ENCODE measurements at places on chromosomes 1 and 21.

DNA sequence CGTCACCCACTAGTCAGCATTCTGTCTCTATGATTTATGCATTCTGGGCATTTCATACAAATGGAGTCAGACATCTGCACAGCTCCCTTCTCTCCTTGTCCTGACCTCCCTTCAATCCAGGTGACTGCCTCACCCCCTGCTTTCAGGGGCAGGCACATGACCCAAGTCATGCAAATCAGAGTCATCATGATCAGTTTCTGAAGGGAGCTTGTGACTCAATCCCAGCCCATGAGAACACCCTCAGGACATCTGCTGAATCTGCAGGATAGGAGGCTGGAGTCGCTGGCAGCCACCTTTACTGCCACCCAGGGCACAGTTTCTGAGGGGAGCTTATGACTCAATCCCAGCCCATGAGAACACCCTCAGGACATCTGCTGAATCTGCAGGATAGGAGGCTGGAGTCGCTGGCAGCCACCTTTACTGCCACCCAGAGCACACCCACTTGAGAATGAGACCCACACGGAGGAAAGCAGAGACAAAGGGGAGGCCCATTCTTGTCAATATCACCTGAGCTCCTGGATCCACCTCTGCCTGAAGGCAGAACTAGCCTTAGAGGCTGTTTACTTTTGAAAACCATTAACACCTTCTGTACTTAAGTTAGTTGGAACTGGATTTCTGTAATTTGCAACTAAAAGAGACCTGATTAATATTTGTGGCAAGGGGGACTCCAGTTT is 62.3 kb upstream of the SLC25A33 start:
- no peak for DNase-seq

GRCh38 chr1:91026777-91027176 is 4.9 kb upstream of the ZNF644 start:
- peak; percentile 19 for DNase-seq

DNA sequence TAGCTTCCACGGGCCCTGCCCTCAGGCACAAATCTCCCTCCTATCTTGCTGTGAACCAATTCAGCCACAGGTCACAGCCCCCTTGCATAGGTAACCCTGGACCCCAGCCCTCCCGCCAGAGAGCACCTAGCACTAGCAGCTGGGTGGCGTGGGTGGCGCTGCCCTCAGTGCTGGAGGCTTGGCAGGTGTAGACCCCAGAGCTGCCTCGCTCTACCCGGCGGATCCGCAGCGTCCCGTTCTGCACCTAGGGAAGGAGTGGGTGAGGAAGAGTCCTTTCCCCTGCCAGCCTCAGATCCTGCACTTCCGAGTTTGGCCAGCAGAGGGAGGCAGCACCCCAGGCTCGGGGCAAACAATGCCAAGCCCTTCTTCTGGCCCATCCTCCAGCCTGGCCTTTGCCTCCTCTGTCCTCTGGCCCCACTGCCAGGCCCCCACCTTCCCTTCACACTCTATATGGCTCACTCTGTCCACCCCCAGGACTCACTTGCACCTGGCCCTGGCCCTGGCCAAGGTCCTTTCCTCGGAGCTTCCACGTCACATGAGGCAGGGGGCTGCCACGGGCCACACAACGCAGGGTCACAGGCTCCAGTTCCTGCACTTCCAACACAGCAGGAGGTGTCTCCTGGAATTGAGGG is 9.0 kb downstream of the IGSF9 start:
- peak; percentile 79 for DNase-seq

GRCh38 chr1:150846473-150847146 is 29.8 kb downstream of the ARNT start:
- DNase-seq: no peak

GRCh38 chr1:39573736-39574624 is 2.6 kb downstream of the PABPC4 start:
- peak; percentile 18 for DNase-seq

DNA sequence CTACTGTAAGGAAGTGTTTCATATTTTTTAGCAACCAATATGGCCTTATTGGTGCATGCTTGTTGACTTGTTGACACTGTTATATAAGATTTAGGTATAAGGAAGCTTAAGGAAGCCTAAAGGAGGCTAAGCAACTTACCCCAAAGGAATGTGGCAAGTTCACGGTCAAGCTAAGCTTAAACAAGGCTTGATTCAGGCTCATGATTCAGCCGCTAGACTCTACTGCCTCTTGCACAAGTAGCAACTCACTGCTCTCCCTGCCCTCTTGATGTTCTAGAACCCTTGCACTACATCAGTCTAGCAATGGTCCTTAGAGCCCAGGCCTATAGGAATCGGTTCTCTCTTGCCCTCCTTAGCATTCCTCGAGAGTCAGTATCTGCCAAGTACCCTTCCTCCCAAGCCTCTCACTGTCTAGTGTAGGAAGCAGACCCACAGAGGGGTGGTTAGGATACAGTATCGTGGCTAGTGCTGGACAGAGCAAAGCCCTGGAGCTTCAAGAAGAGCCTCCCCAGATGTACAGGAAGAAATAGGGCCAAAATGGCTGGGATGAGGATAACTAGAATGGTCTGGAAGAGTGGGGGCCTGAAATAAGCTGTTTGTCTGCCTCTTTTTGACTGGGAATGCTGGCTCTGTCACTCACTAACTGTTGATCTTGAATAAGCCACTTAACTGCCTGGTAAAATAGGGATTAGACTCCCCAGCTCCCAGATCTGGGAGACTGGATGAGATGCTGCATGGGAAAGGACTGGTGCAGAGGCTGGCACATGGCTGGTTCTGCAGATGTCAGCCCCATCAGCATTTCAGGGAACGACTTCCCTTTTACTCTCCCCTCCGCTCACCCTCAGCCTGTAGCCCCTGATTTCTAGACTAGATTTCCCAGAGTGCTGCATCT is 122.2 kb downstream of the NAV1 start:
- DNase-seq: no peak

DNA sequence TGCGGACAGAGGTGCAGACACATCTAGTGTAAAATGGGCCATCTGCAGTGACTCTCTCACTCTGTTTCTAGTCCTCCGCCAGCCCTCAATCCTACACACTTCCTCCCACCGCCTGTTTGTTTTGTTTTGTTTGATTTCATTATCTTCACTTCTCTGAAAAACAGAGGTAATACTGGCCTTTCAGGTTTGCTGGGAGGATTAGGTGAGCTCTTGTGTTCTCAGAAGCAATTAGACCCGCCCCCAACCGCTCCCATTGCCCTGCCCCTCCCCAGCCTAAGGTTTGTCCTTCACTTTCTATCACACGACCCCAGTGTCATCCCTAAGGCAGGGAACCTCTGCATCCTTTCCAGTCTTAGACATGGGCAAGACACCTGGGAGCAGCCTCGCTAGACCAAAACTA is 43.2 kb upstream of the TACSTD2 start:
- DNase-seq: no peak

GRCh38 chr1:80250573-80251168 is 1244.1 kb upstream of the ADGRL4 start:
- no peak for DNase-seq

DNA sequence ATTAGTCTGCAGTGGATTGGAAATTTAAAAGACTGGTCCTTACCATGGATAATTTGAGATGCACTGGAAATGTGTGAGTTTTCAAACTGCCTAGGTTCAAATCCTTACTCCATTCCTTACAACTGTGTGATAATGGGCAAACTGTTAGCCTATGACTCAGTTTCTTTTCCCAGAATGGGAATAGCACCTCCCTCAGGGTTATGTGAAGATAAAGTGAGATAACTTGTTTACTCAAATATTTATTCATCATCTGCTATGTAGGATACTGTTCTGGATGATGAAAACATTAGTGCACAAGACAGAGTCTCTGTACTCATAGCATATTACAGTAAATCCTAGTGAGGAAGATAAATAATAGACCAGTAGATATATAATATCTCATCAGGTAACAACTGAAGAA is 28.6 kb downstream of the LRIG2 start:
- no peak for DNase-seq

DNA sequence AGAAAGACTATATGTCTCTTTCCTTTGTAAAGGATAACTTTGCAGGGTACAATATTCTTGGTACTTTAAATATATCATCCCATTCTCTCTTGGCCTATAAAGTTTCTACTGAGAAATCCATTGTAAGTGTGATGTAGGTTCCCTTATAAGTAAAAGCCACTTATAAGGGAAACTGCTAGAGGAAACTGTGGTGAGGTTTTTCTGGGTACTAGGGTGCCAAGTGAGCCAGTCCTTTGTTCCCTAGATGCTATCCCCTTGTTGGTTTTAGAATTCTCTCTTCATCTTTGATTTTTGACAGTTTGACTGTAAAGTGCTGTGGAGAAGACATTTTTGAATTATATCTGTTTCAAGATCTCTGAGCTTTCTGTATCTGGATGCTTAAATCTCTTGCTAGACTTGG is 108.9 kb upstream of the NEK7 start:
- no peak for DNase-seq

- DNase-seq: no peak
Observed at GRCh38 chr1:226215239-226215638, 8.2 kb upstream of the MIXL1 start.

GRCh38 chr1:204314171-204314892 is 45.4 kb downstream of the PLEKHA6 start:
- DNase-seq: no peak

DNA sequence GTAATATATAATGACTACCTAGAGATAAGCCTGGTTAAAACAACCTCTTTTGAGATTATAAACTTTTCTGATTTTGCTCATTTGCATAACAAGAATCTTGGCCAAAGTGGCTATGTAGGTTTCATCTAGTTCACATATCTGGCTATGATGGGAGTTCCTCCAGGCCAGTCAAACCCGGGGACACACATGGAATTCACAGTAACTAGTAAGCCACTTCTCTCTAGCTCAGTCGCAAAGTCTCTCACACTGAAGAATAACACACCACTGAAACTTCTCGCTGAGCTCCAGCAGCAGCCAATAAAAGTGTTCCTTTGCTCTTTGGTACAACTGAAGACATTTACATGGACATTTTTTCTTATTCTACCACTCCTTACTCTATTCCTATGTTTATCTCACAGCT is 36.0 kb upstream of the GRIK1 start:
- DNase-seq: no peak

- DNase-seq: no peak
Observed at GRCh38 chr1:237041795-237042525, at the start of gene RYR2. RYR2 (plus strand) TSS chr1:237042184; CDS start chr1:237042522, 338 bp downstream.

DNA sequence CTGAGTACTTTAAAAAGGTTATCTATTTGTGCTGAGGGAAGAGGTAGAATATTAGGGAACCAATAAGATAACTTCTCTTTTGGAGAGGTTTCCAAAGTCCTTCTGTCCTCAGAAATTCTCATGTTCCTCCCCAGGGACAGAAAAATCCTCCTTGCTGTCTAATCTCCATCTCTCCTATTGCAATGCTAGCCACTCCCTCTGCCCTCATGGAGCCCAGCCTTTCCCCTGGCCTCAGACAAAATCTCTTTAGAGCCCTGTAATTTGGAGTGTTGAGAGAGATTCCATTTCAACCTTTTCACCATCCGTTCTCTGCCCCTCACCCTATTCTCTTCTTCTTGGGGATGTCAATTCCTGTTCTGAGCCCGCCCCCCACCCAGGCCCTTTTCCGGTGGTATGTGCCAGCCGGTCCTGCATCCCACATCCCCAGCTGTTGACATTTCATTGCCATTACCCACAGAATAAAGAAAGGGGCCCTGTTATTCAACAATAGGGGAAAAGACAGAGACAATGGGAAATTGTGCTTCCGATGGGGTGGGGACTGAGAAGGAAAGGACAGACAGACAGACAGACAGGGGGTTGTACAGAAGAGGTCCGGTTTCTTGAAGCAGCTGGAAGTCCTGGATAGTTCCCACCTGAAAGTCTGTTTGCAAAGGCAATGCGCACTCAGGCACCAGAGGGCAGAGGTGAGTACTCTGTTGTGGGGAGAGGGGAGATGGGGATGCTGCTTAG is at the start of gene HAPLN2:
TSS of gene HAPLN2 (plus strand) at position 563 of the 729 bp plus-strand sequence. CDS start 4,076 bp downstream, outside the sequence.
- DNase-seq: peak; percentile 21

GRCh38 chr1:87899746-87900145 is 571.1 kb downstream of the LMO4 start:
- DNase-seq: no peak

DNA sequence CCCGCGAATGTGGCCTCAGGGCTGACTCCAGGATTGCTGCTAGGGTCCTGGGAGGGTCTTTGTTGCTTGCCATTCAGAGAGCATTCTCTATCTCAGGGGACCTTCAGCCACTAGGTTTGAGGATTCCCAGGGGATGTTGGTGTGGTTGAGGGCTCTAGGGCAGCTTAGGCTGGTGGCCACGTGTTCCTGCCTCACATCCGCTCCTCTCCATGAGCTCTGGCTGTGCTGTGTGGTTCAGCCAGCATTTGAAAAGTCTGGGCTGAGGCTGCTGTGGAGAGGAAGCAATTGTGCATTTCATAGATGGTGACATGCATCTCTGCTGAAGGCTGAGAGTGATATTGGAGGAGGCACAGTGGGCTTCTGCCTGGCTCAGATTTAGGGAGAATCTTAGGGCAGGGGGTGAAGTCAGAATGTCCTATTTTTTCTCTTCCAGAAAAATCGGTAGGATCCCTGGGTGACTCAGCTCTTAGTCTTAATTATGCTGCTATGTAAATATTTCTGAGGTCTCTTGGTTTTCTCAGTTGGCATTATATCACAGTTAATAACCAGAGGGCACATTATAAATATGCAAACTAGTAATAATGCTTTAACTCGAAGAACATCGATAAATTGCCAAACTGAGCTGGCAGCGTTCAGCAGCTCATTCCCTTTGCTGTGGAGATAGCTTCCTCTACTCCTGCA is 182.3 kb downstream of the CAMTA1 start:
- no peak for DNase-seq

DNA sequence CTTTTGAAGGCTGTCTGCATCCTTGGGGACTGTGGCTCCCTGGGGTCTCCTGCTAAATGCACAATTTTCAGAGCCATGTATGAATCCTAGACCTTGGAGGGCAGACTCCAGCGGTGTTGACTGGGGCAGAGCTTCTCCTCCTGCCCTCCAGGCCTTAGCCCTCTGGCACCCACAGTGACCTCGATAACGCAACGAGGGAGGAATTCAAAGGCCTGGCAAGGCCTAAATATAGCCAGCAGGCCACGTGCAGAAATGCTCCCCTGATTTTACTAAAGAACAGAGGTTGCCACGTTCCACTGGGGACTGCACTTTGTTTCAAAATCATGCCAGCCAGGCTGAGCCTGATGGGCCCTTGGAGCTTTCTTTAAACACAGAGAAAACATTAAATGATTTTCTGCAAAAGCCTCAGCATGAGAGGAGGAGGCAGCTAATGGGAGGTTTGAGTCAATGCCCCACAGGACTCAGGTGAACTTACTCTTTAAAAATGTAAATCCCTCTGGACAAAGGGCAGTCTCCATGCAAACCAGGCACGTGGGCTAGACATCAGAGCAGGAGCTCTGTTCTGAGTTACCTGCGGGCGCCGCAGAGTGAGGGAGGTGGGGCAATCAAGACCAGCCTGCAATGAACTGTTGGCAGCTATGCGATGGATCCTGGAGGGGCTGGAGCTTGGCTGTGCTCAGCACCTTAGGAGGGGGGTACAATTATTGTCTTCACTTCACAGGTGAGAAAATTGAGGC is 28.0 kb downstream of the GRIK3 start:
- no peak for DNase-seq

- no peak for DNase-seq
Observed at GRCh38 chr1:163196449-163196787, 6.3 kb downstream of the RGS5 start.

DNA sequence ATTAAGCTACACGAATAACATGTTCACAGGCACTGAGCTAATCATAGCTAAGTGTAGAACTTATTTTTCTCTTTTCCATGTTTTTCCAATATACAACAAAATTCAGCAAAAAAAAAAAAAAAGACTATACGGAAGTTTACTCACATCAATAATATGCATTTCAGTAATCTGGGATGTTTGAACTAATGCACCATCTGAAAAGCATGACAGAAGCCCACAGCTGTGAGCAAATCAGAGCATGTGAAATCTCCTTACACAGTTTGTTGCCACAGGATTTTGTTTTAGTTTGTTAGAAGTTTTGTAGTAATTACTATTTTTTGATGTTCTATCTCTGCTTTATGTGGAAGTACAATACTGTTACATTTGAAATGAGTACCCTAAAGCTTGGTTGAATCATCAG is 1051.7 kb downstream of the TTLL7 start:
- DNase-seq: no peak

Measured in hematopoietic multipotent progenitor cell treated with erythropoietin and hydrocortisone succinate and interleukin-3 and kit ligand, for 8 days (in vitro differentiated cells).